ENCODE measurements at places on chromosomes 7 and 10.

GRCh38 chr7:30057741-30058140 is 29.5 kb downstream of the PLEKHA8 start:
- no peak for DNase-seq

DNA sequence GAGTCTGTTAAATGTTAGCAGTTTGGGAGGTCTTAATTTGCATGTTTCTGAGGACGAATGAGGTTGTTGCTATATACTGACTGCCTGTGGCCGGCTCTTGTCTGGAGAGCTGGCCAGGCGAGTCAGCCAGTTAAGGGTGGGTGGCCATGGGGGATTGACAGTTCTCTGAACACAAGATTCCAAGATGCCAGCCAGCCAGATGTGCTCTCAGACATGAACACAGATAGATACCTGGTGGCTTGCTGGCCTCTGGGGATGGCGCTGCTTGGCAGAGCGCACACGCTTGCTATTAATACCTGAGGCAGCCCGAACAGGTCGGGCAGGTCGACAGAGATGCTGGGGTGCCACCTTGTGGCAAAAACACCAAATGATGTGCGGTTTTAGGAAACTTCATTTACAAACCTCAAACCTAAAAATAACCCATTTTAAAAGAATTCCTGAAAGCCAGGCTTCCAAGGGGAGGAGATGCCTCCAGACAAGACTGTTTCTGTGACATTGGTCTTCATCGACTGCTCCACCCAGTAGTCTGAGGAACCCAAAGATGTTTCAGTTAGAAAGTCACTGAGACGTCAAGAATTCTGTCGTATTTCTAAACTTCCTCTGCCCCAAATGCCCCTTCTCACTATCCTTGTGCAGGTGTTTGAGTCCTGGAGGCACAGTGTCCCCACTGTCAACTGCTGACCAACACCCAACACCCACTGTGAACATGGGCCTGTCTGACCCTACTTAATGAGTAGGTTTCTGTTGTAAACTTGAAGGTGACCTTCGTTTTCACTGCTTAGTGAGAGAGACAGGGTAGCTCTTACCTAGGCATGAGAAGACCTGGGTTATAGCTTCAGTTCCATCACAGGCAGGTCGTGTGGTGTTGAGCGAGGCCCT is 123.4 kb downstream of the NT5C2 start:
- DNase-seq = peak; percentile 77

DNA sequence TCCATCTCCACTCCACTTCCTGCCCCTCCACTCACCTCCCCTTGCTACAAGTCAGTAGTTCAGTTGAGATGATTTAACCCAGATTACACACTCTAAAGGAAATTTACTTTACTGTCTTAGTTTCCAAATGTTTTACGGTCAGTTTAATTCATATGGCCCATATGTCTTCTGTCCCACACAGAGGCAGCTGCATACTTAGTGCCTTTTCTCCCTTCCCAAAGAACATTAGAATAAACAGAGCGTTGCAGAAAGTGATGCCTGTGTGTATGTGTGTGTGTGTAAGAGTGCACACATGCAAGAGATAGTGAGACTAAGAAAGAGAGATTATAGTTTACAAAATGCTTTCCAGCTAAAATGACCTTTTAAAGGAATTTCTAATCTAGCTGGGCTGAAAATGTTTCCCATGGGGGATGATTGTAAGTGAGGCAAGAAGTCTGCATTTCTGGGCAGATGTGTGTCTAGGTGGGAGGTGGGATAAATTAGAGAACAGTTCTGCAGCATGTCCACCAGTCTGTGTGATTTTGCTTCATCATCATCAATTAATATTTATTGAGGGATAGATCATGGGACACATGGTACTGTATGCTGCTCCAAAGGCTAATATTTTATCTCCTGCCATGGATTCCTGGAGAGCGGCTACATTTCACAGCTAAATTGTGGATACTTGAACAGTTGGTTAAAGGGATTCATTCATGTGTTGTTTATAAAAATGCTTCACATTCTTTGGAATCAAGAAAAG is 81.5 kb downstream of the NXPH1 start:
- DNase-seq = no peak

DNA sequence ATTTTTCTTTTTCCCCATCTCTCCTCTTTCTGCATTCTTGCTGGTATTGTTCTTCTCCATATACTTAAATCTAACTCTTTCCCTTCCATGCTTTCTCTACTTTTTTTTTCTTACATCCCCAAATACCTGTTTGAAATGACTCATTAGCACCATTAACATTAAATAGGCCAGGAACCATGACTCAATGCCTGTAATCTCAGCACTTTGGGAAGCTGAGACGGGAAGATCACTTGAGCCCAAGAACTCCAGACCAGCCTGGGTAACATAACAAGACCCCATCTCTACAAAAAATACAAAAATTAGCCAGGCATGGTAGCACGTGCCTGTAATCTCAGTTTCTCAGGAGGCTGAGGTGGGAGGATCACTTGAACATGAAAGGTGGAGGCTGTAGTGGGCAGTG is 1026.8 kb downstream of the GATA3 start:
- DNase-seq = no peak

GRCh38 chr7:24812305-24812945 is 55.2 kb upstream of the GSDME start:
- peak; percentile 64 for DNase-seq

DNA sequence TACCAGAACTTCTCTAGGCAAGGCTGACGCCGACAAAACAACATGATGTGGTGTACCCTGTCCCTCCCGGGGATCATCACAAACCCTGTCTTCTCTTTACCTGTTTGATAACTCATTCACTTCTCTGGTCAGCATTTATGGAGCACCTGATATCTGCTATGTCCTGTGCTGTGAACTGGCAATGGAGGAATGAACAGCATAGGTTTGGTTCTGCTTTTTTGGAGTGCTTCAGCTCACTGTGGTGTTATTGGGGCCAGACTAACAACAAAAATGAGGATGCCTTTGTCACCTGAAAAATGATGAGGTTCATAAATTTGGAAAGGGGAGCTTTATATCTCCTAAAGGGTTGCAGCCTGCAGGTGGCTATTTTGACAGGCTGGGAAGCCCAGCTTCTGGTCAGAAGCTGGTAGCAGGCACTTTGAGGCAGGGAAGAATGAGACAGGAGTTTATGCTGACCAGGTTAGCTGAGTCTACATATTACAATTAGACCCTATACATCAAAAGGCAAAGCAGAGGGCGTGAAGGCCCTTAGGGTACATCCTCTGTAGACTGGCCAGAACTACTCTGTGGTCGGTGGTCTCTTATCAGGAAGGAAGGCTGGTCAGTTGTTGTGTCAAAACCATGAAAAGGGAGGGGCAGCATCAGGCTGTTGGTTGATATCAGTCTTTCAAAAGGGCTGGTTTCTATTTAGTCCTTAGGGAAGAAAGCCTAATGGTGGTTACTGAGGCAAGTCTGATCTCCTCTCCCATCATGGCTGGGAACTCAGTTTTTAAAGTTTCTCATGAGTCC is 42.3 kb downstream of the SH2D4B start:
- DNase-seq = no peak

GRCh38 chr10:131654471-131655087 is 246.2 kb upstream of the PPP2R2D start:
- no peak for DNase-seq

DNA sequence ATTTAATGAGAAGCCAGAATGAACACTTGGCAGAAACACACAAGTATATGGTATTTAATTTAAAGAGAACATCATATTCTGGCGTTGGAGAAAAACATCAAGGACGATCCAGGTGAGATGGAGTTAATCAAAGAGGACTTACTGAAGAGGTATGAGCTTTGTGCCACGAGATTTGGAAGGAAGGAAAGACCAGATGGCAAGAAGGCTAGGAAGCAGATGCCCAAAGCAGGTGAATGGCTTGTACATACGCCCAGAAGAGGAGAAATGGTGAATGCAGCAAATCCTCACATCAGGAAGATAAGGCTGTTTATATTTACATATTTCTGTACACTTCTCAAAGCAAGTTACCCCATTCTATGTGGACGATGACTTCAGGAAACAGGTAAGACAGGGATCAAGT is 163.9 kb upstream of the PLXNA4 start:
- DNase-seq = no peak

DNA sequence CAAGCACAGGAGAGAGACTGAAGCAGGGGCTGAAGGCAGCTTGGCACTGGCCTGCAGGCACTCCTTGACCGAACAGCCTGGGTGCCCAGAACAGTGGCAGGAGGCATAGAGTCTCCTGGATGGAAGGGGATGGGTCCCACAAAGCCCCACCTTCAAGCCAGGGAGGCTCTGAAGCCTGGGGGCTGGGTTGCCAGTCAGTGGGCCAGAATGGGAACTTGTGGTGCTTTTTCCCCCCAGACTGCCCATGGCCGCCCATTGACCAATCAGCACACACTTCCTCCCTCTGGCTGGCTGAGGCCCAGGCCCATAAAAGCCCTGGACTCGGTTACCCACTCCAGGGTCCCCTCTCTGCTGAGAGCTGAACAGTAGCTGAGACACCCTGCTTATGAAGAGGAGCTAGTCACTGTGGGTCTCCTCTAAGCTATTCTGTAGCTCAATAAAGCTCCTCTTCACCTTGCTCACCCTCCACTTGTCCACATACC is 109.6 kb downstream of the ELAPOR2 start:
- DNase-seq = no peak

DNA sequence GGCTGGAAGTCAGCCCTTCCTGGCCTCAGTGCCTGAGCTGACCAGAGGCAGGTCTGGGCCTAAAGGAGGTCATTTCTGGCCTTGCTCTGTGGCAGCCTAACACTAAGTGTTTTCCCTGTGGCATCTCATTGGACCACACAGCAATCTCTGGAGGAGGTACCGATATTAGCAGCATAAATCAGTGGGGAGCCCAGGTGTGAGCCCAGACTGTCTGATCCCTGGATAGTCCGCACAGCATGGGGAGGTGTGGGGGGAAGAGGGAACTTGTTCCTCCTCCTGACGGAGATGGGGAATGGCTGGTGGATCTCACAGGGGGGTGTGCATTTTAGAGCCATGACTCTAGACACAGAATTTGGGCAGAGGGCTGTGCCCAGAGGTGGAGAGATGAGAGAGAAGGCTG is 11.0 kb upstream of the PPIF start:
- DNase-seq = no peak

DNA sequence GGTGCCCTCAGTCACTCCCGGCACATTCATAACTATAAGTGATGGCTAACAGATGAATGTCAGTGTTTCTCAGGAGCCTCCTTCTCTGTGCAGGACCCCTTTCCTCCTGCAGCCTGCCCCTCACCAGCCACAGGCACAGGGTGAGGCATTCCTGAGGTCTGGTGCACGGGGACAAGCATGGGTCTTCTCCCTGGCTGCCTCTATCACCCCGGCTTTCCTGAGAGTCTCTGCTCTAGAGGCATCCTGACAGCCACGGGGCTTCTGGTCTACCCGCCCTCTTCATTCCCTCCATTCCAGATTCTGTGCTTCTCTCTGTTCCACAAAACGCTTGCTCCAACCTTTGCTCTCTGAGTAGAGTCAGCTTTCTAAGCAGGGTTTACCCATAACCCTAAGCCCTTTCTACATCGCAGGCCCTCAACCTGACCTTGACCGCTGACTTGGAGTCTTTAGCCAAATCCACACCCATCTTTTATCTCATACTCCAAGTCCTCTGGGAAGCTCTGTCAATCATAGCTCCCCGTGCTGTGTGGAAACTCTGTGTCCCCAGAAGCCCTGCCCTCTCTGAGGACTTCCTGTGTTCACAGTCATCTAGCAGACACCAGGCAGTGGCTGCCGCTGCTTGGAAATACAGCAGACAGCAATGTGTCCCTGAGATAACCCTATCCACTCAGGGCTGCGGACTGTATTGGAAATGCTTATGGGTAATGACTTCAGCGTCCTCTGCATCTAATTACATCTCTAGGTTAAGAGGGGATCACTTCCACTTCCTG is 159.0 kb downstream of the SFMBT2 start:
- no peak for DNase-seq

- no peak for DNase-seq
Measured at GRCh38 chr7:142375710-142376313, 118.0 kb upstream of the PRSS58 start.

- DNase-seq = no peak
Measured at GRCh38 chr7:71506822-71507221, 374.9 kb downstream of the GALNT17 start.

GRCh38 chr7:50446542-50446960 is 3.6 kb downstream of the FIGNL1 start:
- no peak for DNase-seq

GRCh38 chr7:151647006-151647405 is 127.3 kb upstream of the RHEB start:
- DNase-seq = no peak

DNA sequence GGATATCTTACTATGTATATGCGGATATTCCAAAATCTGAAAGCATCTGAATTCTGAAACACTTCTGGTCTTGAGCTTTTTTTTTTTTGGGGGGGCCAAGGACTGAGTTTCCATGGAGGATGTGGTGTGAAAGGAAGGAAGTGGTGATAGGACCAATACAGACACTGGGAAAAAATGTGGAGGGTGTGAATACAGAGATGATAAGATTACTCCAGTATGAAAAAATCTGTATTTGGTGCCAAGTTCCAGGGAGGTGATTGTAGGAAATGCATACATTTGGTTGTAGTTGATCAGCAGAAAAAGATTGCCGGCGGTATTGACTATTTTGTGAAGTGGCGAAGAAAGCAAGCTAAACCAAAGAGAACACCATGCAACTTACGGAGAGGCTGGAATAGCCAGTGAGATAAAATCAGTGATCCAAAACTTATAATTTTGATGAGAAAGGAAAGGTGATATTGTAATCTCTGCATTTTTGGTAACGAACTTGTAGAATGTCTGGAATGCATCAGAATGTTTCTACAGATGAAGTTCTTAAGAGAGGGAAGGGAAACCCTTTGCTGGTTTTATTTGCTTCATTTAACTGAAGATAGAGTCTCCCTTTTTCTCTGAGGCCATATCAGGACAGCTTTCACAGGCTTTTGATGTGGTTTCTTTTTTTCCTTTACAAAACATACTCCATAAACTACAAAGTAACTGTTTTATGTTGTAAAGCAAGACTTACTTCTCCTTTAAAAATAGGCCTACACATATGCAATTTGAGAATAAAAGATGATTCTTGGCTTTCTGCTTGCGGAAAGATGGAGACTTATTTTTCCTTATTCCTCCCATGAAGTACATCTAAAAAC is 6.0 kb downstream of the WDR37 start:
- no peak for DNase-seq

- DNase-seq = no peak
Measured at GRCh38 chr10:35467186-35467585, 130.9 kb downstream of the CCNY start.

DNA sequence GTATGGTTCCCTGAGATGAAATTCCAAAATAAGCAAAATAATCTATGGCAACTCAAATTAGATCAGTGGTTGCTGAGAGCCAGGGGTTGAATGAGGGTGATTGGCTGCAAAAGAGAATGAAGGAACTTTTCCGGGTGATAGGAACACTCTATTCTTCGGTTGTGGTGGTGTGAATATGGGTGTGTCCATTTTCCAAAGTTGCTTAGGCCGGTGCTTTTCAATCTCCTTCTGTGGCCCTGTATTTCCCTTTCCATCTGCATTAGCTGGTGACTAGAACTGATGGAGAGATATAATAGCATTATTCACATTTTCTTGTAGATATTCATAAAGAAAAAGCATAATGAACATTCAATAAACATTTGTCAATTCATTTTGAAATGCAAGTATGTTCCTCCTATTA is 382.9 kb downstream of the TFEC start:
- no peak for DNase-seq

- DNase-seq = no peak
Measured at GRCh38 chr7:152013974-152014373, 11.5 kb upstream of the GALNT11 start.

GRCh38 chr7:70116244-70116643 is 518.0 kb downstream of the AUTS2 start:
- DNase-seq = no peak

- DNase-seq = no peak
Measured at GRCh38 chr10:84175436-84175835, 1.8 kb downstream of the GPR15LG start.
